Lower lobe of right lung (tissue), 2 donors: ENCODE measurements at places on chromosomes 3 and 15. TPM values are rescaled to one million over a fixed set of nuclear protein-coding genes. Genes with fewer than 3 reads are reported as not detected.

TLR9 gene
- total RNA-seq = 1.0 TPM

GRCh38 chr3:180680097-180680430 lies 775 bp upstream of the CCDC39 start:
- no peak for DNase-seq

CRBN gene
- total RNA-seq = 56.5 TPM

- no peak for DNase-seq
Observed at GRCh38 chr15:73797366-73798158, 44.4 kb upstream of the INSYN1 start.

DNA sequence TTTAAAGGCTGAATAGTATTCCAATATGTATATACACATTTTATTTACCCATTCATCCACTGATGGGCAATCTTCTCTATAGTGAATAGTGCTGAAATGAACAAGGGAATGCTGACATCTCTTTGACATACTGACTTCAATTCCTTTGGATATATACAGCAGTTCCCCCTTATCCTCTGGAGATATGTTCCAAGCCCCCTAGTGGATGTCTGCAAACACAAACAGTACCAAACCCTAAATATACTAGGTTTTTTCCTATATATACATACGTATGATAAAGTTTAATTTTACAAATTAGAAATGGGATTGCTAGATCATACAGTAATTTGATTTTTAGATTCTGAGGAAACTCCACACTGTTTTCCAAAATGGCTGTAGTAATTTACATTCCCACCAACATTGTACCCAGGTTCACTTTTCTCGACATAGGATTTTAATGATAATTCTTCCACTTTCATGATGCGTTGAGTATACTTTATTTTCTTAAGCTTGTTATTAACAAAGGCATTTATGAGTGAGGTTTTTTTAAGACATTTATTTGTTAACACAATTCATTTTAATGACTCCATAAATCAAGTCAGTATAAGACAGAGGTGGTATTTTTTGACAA lies 38.2 kb downstream of the VPS13C start:
- DNase-seq = no peak

DNA sequence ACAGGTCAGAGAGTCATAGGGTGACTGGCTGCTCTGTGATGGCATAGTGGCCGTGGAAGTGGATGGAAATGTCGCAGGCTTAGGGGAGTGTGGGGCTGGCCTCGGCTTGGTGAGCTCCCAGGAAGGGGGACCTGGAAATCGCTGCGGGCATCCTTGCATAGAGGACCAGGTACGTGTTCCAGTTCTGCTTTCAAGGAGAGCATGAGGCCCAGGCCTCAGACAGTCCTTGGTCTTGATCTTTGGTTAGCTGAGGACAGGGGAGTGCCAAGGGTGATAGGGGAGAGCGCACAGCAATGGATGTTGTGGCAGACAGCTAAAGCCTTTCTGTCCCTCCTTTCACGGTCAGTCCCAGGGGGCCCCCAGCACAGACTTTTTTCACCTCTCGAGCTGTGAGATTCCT lies 110.5 kb downstream of the SNRPN start:
- DNase-seq = no peak

- DNase-seq = no peak
Observed at GRCh38 chr3:67012564-67012963, 14.5 kb downstream of the KBTBD8 start.

CTXN2 gene
- not detected for total RNA-seq

RTP4 gene
- 10.9 TPM for total RNA-seq

- DNase-seq = no peak
Observed at GRCh38 chr3:9791790-9792404, 376 bp downstream of the TADA3 start.

DNA sequence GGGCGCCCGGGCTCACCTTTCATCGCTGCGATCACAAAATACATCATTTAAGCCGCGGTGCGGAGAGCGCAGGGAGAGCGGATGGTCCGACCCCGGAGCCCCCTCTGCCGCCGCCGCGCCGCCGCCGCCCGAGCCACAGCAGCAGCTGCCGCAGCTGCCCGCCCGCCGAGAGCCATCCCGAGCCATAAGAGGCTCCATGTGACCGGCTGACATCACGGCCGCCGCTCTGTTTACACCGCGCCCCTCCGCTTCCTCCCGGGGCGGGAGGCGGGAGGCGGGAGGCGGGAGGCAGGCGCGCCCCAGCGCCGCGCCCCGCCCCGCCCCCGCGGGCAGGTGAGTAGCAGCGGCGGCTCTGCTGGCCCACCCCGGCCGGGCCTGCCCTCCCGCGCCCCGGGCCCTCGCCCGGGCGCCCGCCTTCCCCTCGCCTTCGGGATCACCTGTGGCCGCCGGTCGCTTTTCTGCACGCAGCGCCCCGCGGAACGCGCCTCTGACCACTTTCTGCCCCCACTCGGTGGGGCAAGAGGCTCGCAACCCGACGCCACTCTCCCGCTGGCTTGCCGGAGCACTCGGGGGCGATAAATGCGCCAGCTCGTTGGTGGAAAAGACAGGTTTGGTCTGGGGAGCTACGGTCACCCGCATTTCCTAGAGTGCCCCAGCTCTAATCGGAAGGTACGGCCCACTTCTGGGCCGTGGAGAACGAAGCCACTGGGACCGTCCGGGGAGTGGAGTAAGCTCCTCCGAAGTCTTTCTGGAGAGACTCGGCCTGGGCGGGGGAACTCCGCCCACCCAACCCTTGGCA lies 113.6 kb upstream of the ICE2 start:
- DNase-seq = peak; percentile 93

EFHB gene
- 5.6 TPM for total RNA-seq

DNA sequence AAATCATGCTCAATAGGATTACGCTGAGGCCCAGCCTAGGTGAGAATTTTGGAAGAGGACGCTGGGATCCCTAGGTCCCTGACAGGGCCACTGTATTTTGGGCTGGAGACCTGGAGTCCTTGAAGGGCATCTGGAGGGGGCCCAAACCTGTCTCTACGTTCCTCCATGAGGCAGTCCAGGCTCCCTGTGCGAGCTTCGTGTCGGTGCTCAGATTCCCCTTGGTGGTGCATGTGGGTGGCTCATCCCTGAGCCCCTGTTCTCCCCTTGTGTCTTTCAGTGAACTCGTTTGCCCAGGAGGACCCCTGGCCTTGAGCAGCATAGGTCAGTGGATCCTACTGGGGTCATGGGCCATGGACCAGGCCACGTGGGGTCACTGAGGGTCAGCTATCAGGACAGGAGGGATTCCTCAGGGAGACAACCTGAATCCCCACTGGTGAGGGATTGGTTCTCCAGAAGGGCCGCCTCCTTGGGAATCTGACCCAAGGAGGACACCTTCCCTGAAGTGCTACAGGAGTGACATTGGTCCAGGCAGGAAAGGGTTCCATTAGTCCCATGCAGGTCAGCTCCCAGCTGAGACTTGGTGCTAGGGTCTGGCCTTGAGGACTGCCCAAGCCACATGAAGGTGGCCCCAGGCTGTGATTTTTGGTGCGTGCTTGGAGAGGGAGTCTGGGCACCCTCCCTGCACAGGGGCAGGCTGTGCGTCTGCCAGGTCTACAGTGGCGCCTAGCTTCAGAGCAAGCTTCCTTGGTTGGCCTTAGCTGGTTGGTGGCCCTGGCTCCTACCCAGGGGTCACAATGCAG lies 229.8 kb downstream of the SNRPN start:
- peak; percentile 9 for DNase-seq

DNA sequence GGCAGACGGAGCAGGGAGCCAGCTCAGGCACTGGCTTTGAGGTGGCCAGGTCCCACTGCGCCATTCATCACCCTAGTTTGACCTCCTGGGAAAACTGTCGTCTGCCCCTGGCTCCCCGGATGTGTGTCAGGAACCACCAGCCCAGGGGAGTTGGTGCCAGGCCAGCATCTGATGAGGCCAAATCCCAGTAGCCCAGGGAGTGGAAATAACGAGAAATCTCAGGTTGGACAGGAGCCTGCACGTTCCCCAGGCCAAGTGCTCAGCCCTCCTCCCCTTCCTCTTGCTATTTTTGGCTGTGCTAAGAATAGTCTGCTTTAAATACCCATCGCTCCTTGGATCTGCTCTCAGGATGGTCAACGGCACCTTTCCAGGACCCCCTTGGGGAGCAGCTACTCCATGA lies 93.1 kb upstream of the RPL32 start:
- DNase-seq = no peak

CHRNA5 gene
- total RNA-seq = 2.6 TPM

GRCh38 chr15:29233566-29233965 lies 36.1 kb downstream of the NSMCE3 start:
- DNase-seq = no peak

GRCh38 chr3:196837819-196838420 lies 29.8 kb upstream of the SENP5 start:
- DNase-seq = peak; percentile 68

CCDC80 gene
- total RNA-seq = 148 TPM

- peak; percentile 51 for DNase-seq
Observed at GRCh38 chr3:192916371-192917027, 1.2 kb downstream of the MB21D2 start.

DNA sequence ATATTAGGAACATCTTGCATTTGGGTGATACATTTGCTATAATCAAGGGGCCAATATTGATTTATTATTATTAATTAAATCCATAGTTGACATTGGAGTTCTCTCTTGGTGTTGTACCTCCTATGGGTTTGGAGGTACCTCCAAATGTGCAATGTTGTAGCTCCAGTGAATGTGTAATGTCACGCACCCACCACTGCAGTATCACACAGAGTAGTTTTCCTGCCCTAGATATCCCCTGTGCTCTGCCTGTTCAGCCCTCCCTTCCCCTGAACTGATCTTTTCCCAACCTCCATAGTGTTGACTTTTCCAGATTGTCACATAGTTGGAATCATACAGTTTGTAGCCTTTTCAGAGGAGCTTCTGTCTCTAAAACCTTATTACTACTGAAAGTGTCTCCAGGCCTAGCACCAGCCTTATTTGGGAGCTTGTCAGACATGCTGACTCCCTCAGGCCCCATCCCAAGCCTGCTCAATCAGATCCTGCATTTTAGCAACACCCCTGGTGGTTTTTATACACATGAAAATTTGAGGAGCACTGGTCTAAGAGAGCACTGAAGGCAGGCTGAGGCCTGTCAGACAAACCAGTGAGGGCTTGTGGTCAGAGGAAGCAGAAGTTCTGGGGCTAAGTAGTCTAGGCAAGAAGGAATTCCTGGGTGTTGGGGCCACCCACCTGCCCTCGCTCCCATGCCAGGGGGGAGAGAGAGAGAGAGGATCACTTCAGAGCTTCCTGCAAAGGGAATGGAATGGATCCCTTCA lies 73.4 kb downstream of the SLC6A11 start:
- no peak for DNase-seq

DNA sequence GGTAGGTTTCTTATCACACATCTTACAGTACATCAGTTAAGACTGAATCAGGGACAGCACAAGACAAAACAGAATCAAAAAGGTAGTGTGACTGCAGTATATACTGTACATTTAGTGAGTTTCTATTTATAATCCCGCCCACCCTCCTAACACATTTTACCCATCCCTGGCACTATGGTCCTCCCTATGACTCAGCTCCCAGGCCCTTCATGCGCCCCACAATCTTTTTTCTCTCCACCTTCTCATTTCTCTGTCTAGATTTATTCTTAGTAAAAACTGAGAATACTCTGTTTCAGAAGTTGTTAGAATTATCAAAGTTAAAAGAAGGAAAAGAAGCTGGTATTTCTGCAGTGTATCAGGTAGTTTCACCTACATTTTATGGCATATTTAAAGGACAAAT lies 427.3 kb downstream of the CNTN4 start:
- no peak for DNase-seq
